ENCODE measurements at places on chromosomes 13 and 19.

GRCh38 chr19:50943074-50943828 is 9.6 kb downstream of the KLK5 start:
- no peak for DNase-seq

- DNase-seq: peak; percentile 55
Measured at GRCh38 chr19:45423589-45424190, at the start of gene ERCC1. ERCC1 (minus strand) TSS chr19:45423917; CDS start chr19:45423374, 543 bp downstream.

DNA sequence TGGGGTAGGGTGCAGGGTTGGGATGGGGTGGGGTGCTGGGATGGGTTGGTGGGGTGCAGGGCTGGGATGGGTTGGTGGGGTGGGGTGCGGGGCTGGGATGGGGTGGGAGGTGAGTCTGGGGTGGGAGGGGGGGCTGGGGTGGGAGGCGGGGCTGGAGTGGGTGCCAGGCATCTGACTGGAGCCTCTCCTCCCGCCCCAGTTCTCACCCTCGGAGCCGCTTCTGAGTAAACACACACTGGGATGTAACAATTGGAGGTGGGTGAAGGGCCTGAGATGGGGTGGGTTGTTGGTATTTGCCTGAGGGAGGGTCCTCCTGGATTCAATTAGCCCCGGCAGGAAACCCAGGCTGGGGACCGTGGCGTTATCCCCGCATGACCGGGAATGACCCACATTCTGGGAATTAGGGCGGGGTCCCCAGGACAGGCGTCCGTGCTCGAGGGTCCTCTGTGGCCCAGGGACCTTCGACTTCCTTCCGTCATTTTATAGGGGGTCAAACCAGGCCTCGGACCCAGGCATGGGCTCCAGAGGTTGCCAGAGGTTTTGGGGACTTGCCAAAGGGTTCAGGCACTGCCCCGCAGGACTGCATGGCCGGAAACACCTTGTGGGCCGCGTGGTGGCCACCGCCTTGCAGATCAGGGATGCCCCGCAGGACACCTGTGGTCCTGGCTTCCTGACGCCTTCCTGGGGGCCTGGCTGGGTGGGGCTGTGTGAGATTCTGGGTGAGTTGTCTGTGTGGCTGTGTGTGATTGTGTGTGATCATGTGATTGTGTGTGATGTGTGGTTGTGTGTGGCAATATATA is 1.4 kb downstream of the TMPRSS9 start:
- DNase-seq: no peak

- DNase-seq: no peak
Measured at GRCh38 chr13:41916173-41916954, 44.5 kb downstream of the VWA8 start.

GRCh38 chr13:27965343-27965739 is 3.8 kb downstream of the CDX2 start:
- no peak for DNase-seq

DNA sequence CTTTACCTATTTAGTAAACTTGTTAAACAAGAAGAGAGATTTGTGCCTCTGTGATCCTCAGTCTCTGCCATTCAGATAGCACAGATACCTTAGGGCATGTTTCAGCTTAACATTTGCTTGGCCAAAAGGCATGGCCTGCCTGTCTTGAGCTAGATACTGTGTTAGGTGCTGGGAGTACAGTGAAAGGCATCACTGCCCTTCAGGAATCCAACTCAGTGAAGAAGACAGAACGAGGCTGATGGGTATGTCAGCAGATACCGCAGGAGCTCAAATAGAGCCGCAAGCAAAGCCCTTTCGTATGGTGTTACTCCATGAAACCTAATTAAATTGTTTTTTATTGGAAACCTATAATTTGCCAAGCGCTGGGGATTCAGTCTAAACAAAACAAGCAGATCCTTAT is 12.9 kb downstream of the ZNF507 start:
- DNase-seq: no peak

DNA sequence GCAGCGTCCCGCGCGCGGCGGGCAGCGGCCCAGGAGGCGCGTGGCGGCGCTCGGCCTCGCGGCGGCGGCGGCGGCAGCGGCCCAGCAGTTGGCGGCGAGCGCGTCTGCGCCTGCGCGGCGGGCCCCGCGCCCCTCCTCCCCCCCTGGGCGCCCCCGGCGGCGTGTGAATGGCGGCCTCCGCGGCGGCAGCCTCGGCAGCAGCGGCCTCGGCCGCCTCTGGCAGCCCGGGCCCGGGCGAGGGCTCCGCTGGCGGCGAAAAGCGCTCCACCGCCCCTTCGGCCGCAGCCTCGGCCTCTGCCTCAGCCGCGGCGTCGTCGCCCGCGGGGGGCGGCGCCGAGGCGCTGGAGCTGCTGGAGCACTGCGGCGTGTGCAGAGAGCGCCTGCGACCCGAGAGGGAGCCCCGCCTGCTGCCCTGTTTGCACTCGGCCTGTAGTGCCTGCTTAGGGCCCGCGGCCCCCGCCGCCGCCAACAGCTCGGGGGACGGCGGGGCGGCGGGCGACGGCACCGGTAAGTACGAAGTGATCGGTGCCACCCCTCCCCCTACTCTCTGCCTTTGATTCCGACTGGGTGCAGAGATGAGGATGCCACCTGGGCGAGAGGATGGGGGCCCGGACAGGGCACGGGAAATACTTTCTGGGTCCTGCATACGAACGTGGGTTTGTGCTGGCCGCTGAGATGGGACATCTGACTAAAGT is 874 bp downstream of the TRIM28 start:
- DNase-seq: no peak

DNA sequence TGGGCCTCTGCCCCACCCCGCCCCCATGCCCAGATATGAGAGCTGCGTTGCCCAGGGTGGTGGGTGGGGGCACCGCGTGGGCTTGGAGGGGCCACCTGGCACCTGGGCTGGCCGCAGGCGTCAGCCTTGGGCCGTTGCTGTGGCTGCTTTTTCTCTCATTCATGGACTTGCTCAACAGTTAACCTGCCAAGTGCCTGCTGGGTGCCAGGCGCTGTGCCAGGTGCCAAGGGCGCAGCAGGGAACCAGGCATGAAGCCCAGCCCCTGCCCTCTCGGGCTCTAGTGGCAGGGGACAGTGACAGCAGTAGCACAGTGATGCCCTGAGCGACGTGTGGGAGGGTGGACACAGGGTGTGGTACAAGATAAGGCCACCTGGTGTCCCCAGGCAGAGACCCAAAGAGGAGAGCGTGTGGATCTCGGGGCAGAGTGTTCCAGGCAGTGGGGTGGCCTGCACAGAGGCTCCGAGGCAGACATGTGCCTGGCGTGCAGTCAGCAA is 28.1 kb downstream of the DHX34 start:
- no peak for DNase-seq

DNA sequence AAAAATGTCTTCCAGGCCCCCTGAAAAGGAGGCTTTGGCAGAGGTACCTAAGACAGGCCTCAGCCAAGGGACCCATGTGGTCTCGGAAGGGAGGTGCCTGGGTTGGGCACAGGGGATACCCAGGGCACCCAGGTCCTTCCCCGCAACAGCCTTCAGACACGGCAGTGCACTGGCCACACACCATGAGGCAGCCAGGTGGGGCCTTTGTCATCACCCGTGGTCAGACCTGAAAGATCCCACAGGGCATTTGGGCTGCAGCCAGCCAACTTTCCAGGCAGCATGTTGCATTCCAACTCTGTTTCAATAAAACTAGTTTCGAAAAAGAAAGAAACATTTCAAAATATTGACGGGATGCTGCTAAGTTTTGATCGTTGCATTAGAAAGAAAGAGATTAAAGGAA is 4.7 kb upstream of the TUBGCP3 start:
- no peak for DNase-seq

DNA sequence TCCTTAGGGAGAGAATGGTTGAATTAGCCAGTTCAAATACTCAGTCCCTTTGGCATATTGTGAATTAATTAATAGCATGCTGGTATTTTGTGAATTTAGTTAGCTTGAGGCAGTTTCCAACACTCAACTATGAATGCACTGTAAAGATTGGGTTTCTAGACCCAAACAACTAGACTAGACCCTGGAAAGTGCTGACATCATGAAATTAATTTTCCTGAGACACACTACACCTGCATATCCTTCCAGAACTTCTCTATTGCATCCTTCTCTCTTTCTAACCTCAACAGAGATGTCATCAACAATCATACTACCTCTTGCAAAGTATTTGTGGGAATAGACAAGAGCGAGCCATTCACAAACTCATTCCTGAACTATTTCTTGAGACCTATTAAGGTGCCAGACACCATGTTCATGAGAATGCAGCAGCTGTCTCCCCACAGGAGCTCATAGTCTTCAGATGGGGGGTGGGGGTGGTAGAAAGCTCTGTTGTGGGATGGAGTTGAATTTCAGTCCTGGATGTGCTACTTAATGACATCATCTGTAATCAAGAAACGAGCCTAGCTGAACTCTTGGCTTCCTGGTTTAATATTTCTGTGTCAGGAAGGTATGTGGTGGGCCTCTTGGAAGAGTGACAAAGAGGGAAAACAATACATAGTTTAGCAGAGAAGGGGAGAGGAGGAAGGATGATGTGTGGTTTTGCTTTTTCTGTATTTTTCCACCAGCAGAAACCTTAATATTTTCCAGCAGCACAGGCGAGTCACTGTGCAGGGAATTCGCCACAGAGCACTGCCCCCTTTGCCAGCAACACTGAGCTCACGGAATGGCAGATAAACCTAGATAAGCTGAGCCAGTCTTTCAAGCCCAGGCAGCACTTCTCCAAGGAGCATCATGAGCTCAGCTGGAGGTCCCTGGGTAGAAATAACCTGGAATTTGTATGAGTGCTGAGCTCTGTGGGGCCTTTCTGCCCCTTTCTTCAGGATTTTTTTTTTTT is 53.1 kb upstream of the CYSLTR2 start:
- DNase-seq: no peak

Measured in activated naive CD4-positive, alpha-beta T cell (primary cell).